NCI-H1092 treated with DMSO at 0.1 percent for 48 hours (cell line): ENCODE measurements at places on chromosomes 11 and 22.

DNA sequence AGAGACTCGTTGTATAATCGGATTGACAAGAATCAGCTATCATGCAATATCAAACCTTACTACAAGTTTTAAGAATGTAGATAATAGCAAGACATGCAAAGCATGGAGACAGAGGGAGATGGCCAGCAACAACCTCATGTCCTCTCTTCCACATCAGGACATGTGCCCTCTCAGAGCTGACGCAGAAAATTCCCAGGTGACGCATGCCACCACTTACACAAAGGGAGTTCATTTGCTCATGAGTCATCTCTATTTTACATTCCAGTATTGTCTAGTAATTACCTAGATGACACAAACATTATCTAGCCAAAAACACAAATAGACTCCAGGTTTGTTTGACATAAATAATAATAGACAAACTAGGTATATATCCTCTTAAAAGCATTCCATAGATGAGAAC lies 38.1 kb upstream of the OPCML start:
- no peak for DNase-seq

DNA sequence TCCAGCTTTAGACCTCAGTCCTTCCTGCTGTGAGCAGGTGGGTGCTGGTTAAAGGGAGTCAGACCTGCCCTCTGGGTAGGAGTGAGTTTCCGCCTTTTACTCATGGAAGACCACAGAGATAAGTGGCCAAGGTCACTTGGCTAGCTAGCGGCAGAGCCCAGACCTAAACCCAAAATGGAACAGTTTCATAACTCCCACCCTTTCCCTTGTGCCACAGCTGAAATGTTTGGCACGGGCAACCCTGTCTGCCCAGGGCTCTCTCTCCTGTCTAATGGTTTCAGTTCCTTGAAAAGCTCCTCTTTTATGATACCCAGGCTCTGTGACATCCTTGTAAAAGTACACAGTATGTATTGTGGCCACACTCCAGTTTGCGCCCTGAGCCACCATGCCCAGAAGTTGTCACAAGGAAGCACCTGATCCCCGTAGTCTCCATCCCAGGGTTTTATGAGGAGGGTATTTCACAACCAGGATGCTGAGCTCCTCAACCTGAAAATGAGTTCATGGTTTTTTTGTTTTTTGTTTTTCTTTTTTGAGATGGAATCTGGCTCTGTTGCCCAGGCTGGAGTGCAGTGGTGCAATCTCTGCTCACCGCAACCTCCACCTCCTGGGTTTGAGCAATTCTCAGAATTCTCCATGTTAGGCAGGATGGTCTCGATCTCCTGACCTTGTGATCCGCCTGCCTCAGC lies 5.1 kb downstream of the MB start:
- DNase-seq = no peak

DNA sequence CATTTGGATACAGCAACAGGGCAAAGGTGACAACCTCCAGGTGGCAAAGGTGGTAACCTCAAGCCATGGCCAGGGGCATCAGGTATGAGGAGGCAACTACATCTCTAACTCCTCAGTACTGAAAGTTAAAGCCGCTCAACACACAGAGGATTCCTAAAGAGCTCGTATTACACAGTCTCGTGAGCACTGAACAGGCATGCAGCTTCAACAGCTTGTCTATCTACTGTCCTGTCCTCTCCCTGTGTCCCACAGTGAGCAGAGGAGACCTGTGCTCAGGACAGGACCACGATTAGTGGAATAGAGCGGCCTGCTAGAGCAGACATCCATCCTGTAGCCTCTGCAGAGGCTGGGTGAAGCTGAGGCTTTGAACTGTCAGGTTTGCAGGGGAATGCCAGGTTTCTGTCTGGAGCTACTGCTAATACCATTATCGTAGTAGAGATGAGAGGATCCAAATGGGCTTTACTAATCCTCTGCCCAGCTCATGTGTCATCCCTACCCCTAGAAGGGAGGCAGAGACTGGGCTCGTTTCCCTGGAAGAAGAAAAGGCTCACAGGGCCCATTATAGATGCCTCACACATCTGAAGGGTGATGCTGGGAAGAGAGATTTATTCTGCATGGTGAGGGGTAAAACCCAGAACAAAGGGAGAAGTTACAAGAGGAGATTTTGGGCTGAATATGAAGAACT lies 415.2 kb downstream of the LARGE1 start:
- DNase-seq = no peak

GRCh38 chr11:107561688-107562087 lies 3.8 kb downstream of the ALKBH8 start:
- DNase-seq = no peak

DNA sequence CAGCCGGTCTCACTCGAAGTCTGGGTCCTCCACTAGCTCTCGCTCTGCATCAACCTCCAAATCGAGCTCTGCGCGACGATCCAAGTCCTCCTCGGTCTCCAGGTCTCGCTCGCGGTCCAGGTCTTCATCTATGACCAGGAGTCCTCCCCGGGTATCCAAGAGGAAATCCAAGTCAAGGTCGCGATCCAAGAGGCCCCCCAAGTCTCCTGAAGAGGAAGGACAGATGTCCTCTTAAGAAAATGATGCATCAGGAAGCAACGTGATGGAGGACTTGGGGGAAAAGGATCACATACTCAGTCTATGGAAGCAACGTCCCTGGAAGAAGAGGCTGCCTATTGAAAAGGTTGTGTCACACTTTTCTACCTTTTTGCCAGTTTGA lies 1.1 kb downstream of the SRSF8 start:
- DNase-seq = peak; percentile 90

- DNase-seq = no peak
Measured at GRCh38 chr11:108224366-108224765, 1.5 kb downstream of the ATM start.

DNA sequence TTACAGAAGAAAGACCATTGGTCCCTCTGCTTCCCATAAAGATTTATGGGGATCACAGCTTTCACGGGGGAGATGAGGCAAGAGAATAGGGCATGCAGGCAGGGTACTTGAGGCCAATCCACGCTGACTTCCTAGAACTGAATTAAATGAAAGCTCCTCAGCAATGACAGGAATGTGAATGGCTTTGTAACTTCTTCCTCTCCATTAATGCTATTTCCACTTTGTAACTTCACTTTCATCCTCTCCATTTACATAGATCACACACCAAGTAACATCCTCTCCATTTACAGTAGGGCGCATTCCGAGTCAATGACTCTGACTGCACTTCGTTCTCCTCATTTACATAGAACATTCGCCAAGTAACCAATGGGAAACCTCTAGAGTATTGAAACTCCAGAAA lies 89.8 kb downstream of the PIWIL4 start:
- no peak for DNase-seq
